ENCODE measurements at places on chromosomes 6 and 20.

DNA sequence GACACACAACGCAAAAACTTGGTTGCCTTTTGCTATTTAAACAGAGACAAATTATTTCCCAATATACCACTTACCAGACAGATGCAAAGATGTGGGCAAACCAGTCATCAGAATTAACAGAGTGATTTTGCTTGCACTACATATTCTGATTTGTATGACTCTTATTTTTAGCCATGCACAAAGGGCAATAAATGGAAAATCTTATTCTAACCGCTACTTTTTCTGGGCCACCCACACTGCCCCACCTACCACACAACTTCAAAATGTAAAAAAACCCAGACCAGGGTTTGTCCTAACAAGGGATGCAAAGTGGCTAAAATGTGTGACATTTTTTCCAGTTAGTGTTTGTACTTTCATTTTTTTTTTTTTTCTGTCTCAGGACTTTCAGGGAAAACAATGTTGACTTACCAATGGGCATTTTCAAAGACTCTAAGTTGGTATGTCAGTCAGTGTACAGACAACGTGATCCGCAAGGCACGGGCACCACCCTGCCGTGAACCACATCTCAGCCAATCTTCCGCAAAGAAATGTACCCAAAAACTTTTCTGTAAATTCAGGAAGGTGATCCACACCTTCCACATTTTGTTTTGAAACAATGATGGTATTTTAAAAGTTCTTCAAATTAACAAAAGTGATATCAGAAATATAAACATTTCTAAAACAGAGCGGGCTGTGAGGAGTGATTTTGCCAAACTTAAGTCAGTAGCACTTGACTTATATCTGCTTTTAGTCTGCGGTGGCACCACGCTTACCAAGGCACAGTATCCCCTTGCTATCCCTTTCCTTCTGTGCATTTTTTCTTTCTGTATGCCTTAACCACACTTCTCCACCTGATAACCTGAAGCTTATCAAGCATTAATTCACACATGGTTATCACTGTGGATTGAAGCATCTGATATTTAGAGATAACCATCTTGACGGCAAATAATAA is 185.6 kb downstream of the GJA10 start:
- DNase-seq, result no peak

GRCh38 chr6:6946206-6947155 is 161.3 kb upstream of the RREB1 start:
- no peak for DNase-seq

DNA sequence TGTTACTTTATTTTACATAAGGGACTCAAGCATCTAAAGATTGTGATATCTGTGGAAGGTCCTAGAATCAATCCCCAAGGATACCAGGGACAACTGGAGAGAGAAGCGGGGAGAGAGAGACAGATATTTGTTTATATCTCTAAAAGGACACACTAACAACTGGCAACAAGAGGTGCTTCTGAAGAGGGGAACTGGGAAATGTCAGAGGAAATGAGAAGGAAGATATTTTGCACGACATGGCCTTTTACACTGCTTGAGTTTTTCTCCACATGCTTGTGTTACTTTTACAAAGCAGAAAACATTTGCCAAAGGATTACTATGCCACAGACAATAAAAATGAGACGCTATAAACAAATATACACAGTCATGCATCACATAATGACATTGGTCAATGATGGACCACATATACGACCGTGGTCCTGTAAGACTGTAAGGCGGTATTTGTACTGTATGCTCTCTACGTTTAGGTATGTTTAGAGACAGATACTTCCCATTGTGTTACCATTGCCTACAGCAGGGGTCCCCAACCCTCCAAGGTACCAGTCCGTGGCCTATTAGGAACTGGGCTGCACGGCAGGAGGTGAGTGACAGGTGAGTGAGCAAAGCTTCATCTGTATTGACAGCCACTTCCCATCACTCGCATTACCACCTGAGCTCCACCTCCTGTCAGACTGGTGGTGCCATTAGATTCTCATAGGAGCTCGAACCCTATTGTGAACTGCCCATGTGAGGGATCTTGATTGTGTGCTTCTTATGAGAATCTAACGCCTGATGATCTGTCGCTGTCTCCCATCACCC is 64.6 kb upstream of the PTPN1 start:
- no peak for DNase-seq

- DNase-seq, result peak; percentile 87
Measured at GRCh38 chr6:20319520-20320357, 81.9 kb upstream of the E2F3 start.

DNA sequence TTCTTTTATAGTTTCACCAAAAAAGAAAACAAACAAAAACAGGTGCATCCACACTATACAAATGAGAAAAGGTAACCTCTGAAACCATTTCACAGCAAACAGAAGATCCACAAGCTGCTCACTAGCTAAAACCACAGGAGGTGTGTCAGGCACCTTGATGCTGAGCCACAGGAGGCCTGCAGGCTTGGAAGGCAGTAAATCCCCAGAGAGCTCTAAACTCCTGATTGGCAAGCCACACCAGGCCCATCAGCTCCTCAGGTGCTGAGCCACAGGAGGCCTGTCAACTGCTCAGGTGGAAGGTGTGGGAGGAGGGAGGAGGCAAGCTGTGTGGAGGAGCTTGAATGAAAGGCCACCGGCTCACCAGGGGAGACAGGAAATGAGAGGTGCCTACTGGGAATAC is 273.0 kb downstream of the PKHD1 start:
- DNase-seq, result no peak

GRCh38 chr6:81894306-81894705 is 141.8 kb upstream of the TENT5A start:
- DNase-seq, result peak; percentile 64

DNA sequence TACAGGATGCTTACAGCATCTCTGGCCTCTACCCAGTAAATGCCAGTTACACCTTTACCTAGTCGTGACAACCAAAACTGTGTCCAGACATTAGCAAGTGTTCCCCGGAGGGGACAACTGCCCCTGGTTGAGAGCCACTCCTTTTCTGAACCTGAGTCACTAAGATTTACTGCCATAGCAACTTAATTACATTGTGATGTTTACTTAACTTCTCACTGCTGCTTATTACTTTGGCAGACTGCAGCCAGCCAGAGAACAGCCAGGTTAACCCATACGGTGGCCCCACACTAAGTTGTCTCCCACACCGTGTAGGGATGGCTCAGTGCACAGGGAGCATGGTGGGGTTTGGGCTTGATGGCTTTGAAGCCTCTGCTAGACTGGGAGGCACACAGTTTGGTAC is 204.7 kb upstream of the SULF2 start:
- DNase-seq, result no peak

DNA sequence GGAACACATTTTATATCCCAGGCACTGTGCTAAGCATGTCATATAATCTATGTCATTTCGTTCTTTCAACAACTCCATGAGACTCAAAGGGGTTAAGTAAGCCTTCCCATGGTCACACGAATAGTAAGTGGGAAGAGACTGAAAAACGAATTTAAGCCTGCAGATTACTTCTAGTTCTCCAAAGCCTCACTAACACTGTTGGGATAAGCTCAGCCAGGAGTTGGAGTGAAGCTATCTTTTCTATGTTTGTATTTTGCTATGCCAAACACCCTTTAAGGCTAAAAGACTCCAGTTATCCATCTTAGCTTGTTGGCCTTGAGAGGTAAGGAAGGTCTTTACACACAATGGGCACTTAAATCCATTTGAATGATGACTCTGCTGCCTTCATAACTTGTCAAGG is 148.1 kb upstream of the UST start:
- no peak for DNase-seq

GRCh38 chr6:3310703-3311102 is 52.0 kb downstream of the PSMG4 start:
- DNase-seq, result no peak

DNA sequence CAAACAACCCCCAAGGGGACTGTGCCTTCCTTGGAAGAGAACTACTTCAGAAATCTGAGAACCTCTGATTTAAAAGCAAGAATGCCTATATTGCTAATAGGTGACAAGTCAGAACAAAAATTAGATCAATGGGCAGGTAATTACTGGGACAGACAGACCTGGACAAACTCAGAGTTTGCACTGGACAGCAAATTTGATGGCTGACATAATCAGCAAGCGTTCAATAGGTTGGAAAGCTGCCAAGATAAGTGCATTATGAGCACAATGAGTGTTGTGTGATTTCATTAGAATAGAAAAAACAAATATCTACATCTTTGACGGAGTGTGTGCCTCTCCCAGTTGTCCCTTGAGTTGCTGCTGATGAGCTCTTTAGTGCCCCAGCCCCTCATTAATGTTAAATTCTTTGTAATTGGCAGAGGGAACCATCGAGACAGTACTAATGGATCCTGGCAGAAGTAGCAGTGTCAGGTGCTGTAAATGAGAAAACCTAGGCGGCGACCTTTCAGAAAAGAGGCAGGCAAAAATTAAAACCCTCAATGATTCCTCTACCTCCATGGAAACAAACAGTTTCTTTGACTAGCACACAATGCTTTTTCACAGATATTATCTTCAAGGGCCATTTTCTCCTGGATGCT is 116.5 kb upstream of the COL21A1 start:
- DNase-seq, result no peak

All from inflammatory macrophage treated with lipopolysaccharide for 4 hours (primary cell).